ENCODE measurements at places on chromosomes 7 and 10.

GRCh38 chr7:67923286-67923685, 926.7 kb downstream of the TYW1 start:
- no peak for DNase-seq

DNA sequence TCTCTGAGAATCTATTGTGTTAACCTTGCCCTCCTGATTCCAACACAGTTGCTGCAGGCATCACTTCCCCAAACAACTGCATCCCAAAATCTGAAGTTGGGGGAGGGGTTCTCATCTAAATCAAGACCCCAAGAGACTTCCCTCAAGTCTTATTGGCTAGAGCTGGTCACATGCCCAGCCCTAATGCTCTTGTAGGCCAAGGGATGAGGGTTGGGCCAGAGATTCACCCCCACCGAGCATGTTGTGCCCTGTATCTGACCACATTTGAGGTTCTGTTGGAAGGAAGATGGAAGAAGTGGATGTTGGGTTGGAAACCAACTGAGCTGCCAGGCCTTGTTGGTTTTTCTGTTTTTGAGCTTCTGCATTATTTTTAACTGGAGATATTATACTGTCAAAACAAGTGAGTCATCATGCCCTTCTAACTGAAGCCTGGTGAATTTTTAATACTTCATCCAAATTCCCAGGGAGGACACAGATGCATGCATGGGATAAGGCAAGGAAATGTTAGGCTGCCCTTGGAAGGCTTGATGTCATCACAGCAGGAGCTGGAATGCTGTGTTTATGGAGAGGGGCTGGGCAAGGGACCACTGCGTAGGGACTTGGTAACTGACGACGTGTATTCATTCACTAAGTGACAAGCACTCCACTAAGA, 68.6 kb upstream of the CACUL1 start:
- DNase-seq = no peak

DNA sequence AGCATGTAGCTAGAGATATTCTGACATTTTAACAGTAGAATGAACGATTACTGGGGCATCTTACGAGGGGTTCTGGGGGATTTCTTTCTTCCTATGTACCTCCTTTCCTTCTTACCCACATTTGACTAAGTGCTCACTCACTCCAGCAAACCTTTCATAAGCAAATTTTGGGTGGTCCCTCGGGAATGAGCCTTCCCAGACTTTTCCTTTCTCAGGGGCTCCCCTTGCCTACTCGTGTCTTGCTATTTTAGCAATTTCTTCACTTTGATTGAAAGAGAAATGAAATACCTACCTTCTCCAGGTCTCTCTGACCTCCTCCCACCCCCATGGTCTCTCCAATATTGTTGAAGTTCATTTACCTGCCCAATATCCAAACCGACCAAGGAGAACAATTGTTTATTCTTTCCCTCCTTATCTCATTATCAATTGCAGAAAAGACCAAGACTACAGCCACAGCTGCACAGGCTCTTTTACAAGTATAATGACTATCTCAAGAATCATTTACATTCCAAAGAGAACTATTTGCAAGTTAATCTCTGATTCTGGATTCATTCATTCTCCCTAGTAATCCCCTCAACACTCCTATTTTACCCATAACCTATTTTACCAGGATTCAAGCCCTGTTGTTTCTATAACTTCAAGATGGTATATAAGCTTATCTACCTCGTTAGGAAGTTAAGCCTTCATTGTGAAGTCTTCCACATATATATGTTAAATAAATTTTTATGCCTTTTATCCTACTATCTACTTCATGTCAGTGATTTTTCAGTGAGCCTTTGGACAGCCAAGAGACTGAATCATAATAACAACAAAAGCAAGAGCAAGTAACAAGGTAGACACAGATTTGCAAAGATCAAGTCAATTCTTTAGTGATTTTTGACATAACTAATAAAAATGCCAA, 480.6 kb downstream of the IPMK start:
- no peak for DNase-seq

DNA sequence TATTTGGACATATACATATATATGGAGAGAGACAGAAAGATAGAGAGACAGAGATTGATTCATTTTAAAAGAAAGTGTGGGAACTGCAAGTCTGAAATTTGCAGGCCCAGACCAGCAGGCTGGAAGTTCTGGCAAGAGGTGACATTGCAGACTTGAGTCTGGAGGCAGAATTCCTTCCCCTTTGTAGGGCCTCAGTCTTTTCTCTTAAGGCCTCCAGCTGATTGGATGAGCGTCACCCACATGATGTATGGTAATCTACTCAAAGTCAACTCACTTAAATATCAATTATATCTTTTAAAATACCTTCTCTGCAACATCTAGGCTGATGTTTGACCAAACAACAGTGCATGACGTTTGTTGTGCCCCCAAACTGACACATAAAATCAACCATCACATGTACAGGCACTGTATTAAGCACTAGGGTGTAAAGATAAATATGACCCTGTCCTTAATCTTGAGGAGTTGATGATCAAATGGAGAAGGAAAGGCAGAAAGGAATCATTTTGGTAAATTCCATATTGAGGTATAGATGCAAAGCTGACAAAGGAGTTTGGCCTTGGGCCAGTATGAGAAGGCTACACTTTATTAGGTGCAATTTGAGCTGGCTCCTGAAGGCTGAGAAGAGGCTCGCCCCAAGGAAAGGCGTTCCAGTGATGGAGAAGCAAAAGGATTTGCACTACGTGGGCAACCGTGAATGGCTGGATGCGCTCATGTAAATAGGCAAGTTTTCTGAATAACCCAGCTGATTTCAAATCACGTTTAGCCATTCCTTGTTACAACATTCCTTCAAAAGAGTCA, 52.6 kb downstream of the BPGM start:
- DNase-seq = no peak

GRCh38 chr7:5681979-5682546, 99.4 kb downstream of the RNF216 start:
- DNase-seq = no peak

DNA sequence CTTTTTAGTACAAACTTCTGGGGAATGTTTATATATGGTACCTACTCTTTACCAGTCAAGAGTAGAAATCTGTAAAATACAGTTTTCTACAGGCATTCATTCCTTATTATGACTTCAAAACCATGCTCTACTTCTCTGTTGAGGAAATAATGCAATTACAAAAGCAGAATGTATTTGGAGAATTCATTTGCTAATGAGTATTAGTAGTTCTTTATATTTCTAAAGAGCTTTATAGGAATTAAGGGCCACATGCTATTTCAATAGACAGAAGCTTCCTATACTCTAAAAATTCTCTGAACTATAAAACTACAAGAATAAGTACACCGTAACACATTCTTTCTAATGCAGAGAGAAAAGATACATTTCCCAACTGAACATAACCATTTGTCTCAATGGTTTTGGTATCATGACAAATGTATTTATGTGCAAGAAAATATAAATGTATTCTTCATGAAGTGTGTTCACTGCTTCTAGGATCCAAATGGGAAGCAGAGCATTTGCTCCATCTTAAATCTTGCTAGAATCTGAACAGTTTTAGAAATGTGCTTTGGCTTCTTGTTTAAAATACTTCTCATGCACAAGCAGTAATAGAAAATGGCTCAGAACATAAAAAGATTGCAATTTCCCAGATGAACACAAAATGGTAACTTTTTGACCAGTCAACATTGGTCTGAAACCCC, 21.8 kb downstream of the CDK1 start:
- DNase-seq = no peak

GRCh38 chr7:137968890-137969289, 33.0 kb downstream of the CREB3L2 start:
- DNase-seq = no peak

GRCh38 chr7:55490099-55490498, 82.2 kb downstream of the VOPP1 start:
- no peak for DNase-seq

DNA sequence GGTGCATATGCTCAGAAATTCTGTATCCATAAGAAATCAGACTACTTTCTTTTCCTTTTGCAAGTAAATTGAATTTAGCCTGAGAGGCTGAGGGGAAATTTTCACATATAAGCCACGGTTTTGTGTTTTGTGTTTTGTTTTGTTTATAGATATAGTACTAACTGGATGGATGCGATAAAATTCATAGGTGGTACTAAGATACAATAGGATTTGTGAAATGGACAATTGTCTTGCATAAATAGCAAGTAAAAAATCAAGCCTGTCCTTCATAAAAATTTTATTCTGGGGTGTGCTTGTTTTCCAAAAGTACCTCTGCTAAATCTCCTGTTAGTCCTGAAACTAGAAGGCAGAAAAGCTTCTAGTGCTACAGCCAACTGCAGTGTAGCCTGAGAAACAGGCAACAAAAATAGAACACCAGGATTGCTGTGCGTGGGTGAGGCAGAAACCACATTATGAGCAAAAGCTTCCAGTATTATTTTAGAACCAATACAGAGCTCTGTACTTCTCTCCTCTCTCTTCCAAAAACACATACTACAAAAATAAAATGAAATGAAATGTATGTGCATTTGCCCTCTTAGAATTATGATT, 634 bp upstream of the HDAC9 start:
- DNase-seq = no peak
